ENCODE measurements at places on chromosomes 4 and X.
A peak's percentile ranks its signal among the peaks of the same experiment; 100 is the strongest.

GRCh38 chrX:14630733-14631132 lies 101.4 kb downstream of the GLRA2 start:
- no peaks in the 10 kb centered on the region for H3K4me1 ChIP-seq
- DNase-seq, result no peak
- H3K27ac ChIP-seq, result no peak overlapping the region
- no peak overlapping the region for H3K4me3 ChIP-seq
- H3K27me3 ChIP-seq, result no peaks in the 10 kb centered on the region
- no peaks in the 10 kb centered on the region for H3K36me3 ChIP-seq

- DNase-seq, result no peak
- peaks cover 15% of the 10 kb centered on the region for H3K27me3 ChIP-seq
- H3K4me1 ChIP-seq, result peaks cover 10% of the 10 kb centered on the region
- peak overlapping the region; percentile 56 for H3K4me3 ChIP-seq
- peak overlapping the region; percentile 27 for H3K27ac ChIP-seq
These were observed 70.1 kb upstream of the CBR4 start for GRCh38 chr4:169079942-169080827.

GRCh38 chr4:107219681-107220080 lies 183.6 kb upstream of the DKK2 start:
- no peak overlapping the region for H3K27ac ChIP-seq
- DNase-seq, result no peak
- no peaks in the 10 kb centered on the region for H3K36me3 ChIP-seq
- H3K4me3 ChIP-seq, result no peak overlapping the region

DNA sequence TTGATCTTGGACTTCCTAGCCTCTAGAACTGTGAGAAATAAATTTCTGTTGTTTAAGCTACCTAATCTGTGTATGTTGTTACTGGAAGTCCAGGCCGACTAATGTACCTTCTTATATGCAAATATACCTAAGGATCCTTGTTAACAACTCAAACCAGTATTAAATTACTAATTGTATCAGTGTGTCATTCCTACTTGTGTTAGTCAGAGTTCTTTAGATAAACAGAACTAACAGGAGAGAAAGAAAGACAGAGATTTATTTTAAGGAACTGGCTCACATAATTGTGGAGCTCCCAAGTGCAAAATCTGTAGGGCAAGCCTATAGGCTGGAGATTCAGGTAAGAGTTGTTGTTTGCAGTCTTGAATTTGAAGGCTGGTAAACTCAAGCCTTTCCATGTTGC lies 120.0 kb downstream of the ADGRL3 start:
- no peak overlapping the region for H3K4me3 ChIP-seq
- H3K4me1 ChIP-seq, result no peaks in the 10 kb centered on the region
- H3K27ac ChIP-seq, result no peak overlapping the region
- DNase-seq, result no peak
- H3K36me3 ChIP-seq, result no peaks in the 10 kb centered on the region

- peak overlapping the region; percentile 73 for H3K4me3 ChIP-seq
- peaks cover 3% of the 10 kb centered on the region for H3K36me3 ChIP-seq
- H3K27me3 ChIP-seq, result no peaks in the 10 kb centered on the region
- peaks cover 43% of the 10 kb centered on the region for H3K4me1 ChIP-seq
These were observed 30.7 kb downstream of the MSN start for GRCh38 chrX:65697915-65698796.

- no peak overlapping the region for H3K4me3 ChIP-seq
- H3K4me1 ChIP-seq, result peaks cover 35% of the 10 kb centered on the region
- no peak overlapping the region for H3K27ac ChIP-seq
- no peaks in the 10 kb centered on the region for H3K27me3 ChIP-seq
These were observed 17.9 kb downstream of the UBE2K start for GRCh38 chr4:39715788-39716187.

All from T-helper 17 cell (primary cell).